ENCODE measurements at places on chromosomes 7 and 10. TPM values are rescaled to one million over a fixed set of nuclear protein-coding genes. Genes with fewer than 3 reads are reported as not detected.

LDB3 gene
- total RNA-seq = 33.4 TPM

IL2RA gene
- 0.15 TPM for total RNA-seq

PIP gene
- total RNA-seq = not detected

RARRES2 gene
- total RNA-seq = 214 TPM

DNA sequence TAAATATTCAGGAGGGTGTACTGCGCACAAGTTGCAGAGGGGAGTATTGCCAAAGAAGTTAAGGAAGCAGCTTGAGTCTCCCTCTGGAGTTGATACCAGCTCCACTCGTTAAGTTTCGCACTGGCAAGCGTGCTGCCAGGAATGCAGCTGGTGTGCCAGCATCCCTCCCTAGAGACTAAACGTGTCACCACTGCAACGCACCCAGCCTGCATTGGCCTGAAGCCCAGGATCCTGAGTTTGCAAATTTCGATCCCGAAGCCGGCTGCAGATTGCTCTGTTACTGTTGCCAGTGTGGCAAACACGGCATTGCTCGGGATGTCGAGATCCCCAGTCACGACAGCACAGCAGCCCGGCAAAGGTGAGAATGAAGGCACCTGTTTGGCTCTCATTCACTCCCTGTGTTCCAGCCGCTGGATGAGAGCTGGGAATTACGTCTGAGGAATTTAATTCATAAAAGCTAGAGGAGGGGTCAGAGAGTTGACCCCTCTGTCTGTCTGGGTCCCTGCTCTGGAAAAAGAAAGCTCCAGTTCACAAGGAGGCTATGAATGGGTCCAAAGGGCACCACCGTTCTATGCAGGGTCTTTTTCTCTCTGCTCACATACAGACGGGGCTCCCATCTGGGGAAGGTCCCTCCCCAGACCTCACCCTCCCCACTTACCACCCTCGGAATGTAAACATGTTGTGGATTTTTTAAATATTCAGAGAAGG is 61.0 kb downstream of the NRP1 start:
- peak overlapping the region; percentile 29 for H3K4me3 ChIP-seq
- H3K36me3 ChIP-seq = no peaks in the 10 kb centered on the region
- peaks cover 7% of the 10 kb centered on the region for H3K4me1 ChIP-seq
- H3K27me3 ChIP-seq = no peaks in the 10 kb centered on the region

DNA sequence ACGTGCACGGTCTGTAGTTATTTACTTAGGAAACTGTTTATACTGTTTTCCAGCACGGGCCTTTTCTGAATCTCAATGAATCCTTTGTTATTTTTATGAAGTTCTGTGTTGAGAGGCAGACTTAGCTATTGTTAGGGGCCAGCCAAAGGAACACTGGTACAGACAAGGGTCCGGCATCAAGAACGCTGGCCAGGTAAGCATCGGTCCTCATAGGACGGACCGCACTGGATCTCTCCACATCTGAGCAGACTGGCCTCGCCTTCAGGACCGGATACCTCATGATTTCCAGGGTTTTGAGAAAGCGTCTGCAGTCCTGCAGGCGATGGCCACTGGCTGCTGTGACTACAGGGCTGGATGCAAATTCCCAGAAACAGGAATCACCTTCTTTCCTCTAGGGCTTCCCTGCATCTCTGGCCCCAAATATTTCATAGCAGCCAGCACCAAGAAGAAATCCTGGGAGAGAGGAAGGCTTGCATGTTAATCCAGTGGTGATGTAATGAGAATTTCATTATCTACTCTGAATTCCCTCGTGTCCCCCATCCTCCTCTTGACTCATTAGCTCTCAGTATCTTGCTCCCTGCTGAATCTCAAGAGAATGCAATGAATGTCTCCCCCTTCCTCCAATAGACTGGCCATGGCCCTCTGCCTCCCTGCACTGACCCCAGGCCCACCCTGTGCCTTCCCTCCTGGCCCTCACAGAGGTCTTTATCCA is 325.4 kb upstream of the NPVF start:
- H3K27ac ChIP-seq = no peak overlapping the region
- H3K4me1 ChIP-seq = no peaks in the 10 kb centered on the region
- no peak for DNase-seq
- no peaks in the 10 kb centered on the region for H3K27me3 ChIP-seq
- no peaks in the 10 kb centered on the region for H3K36me3 ChIP-seq

- no peaks in the 10 kb centered on the region for H3K27me3 ChIP-seq
- H3K36me3 ChIP-seq = no peaks in the 10 kb centered on the region
- no peaks in the 10 kb centered on the region for H3K4me1 ChIP-seq
Observed at GRCh38 chr10:2874963-2875362, 192.4 kb upstream of the PFKP start.

DNA sequence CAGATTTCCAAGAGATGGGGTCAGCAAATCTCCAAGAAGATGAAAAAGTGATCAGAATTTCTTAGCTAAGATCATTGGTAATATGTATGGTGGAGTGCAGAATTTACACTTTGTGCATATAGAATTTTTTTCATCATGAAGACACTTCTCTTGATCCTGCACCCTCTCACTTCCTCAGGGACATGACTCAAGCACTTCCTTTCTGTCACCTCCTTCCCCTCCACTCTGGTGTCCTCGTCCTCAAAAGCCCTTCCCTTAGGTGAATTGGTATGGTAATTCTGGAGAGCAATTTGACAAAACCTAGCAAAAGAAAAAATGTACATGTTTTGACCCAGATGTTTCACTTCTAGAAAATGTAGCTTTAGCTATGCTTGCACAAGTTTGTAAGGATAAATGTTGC is 18.1 kb downstream of the CALN1 start:
- no peak overlapping the region for H3K4me3 ChIP-seq
- no peak for DNase-seq
- no peaks in the 10 kb centered on the region for H3K27me3 ChIP-seq
- no peaks in the 10 kb centered on the region for H3K4me1 ChIP-seq
- no peaks in the 10 kb centered on the region for H3K36me3 ChIP-seq

- DNase-seq = no peak
- H3K4me3 ChIP-seq = no peak overlapping the region
- no peaks in the 10 kb centered on the region for H3K4me1 ChIP-seq
- H3K27me3 ChIP-seq = no peaks in the 10 kb centered on the region
Observed at GRCh38 chr7:116305485-116306408, 95.4 kb downstream of the TES start.
